Pons (tissue), 1 donor: ENCODE measurements at places on chromosomes 7 and 10.

DNA sequence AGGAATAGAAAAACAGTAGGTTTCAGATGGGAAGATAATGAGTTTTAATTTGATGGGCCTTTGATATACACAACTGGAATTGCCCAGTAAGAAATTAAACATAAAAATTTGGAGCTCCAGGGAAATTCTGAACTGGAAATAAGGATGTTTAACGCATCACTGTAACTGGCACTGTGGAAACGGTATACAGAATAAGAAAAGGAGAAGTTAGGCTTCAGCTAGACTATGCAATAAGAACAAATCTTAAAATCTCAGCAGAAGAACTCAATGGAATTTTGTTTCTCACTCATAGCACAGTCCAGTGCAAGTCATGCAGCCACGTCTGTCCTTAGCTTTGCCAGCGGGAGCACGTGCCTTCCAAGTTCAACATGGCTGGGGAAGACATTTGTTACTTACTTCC, 52.9 kb upstream of the FGL2 start:
- DNase-seq, result no peak

GRCh38 chr7:79227044-79227443, 226.4 kb downstream of the MAGI2 start:
- DNase-seq, result no peak

GRCh38 chr7:100489824-100490223, 6.1 kb downstream of the NYAP1 start:
- DNase-seq, result peak; percentile 99

DNA sequence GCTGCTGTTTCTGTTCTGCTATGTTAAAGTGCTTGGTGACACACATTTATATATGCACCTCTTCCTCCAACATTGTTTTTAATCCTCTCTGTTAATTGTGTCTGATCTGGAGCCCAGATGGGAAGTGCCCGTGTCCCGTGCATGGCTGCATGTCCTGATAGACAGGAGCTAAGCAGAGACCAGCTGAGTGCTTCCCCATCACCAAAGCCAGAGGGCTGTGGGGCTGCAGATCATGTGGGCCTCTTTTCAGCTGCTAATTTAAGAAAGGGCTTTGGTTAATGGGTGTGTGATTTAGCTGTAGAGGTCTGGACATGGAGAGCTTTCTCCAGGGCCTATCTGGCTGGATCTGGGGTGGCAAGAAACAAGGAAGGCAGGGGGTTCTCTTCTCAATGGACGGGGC, 96.5 kb upstream of the NPS start:
- DNase-seq, result no peak

- peak; percentile 44 for DNase-seq
These were observed 97.9 kb upstream of the KLF14 start for GRCh38 chr7:130831817-130832481.

DNA sequence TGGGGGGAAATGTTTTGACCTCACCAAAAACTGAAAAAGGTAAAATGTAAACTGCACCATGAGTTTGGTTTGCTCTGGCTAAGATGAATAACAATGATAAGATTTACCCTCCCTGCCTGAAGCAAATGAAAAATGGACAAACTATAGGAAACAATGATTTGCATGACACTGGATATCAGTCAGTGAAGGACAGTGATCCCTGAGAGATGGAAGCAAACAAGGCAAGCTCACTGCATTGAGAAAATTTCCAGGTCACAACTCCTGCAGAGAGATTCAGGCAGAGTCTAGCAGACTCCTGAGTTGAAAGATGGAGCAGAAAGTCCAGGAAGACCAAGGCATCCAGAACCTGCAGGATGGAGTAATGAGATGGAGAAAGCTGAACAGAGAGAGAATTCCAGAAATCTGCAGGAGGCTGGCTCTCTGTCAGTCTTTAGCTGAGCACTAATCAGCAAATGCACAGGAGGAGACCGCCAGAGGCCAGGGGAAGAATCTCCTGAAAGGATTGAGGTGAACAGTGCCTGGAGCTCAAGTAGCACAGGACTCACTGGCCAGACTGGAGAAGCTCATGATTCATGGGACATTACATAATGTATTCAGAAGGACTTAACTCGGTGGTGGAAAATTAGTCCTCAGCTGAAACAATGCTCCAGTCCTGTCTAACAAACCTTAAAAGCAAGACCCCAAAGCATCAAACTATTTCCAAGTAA, 51.2 kb upstream of the PALS2 start:
- DNase-seq, result no peak

- no peak for DNase-seq
These were observed 238.5 kb upstream of the AKR1E2 start for GRCh38 chr10:4587466-4587865.

- no peak for DNase-seq
These were observed 19.6 kb upstream of the SMNDC1 start for GRCh38 chr10:110324201-110324804.

GRCh38 chr7:132980402-132980801, 101.5 kb downstream of the CHCHD3 start:
- DNase-seq, result no peak

DNA sequence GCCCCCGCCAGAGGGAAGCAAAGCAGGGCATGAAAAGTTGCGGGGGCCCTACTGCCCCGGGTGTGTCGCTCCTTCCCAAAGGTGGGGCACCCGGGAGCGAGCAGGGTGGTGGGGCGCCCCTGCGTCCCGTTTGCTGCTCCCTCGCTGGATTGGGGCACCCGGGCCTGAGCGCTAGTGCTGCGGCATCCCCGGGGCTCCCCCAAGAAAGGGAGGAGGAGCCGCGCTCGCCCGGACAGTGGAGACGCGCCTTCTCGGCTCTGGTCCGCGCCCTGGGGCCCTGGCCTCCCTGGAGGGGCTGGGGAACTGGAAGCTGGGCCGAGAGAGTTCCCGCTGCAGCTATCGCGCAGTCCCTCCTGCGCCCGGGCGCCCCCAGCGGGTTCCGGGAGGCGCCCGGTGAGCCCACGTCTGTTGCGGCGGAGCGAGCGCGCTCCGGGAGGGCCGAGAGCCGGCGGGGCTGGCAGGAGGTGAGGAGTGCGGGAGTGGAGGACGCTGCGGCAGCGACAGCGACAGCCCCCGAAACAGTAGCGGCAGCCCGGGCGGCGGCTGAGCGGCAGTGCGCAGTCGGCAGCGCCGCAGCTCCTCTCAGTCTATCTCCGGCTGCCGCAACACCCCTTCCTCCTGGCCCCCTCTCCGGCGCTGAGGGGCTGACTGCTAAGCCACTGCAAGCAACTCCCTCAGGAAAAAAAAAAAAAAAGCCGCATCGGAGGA, 504 bp upstream of the BMPER start:
- no peak for DNase-seq

GRCh38 chr10:114711176-114711868, 53.2 kb upstream of the ABLIM1 start:
- DNase-seq, result no peak

- no peak for DNase-seq
These were observed 390.1 kb downstream of the GATA3 start for GRCh38 chr10:8444630-8445029.

- no peak for DNase-seq
These were observed 71.3 kb downstream of the KCND2 start for GRCh38 chr7:120344276-120344675.

DNA sequence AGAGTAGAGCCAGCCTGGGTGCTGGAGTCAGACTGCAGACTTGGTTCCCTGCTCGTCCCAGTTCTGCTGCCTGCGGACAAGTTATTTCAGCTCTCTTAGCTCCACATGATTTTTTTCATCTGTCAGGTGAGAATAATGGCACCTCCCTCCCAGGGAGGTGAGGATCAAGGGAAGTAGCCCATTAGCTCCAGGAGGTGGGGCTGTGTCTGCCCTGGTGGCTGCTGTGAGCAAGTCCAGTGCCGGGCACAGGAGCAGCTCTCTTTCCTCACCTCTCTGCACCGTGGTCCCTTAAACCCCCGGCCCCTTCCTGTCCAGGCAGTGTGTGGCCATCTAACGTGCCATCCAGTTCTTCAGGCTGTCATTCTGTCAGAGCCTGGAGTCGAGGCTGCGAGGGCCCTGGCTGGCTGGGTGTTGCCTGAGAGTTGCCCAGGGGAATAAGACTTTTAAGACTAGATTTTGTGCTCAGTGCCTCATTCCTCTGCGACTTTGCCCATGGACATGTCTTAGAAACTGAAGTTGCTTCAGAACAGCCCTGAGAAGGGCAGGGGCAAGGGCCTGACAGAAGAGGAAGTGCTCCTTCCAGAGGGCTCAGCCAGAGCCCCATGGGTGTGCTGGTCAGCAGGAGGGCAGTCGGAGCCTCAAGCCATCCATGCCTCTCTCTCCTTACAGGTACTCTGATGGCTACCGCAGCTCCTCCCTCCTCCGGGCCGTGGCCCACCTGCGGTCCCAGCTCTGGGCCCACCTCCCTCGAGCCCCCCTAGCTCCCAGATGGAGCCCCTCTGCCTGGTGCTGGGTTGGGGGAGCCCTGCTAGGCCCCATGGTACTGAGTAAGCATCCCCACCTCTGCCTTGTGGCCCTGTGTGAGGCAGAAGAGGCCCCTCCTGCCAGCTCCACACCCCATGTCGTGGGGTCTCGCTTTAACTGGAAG, 5.0 kb downstream of the ABCB8 start:
- DNase-seq, result no peak

DNA sequence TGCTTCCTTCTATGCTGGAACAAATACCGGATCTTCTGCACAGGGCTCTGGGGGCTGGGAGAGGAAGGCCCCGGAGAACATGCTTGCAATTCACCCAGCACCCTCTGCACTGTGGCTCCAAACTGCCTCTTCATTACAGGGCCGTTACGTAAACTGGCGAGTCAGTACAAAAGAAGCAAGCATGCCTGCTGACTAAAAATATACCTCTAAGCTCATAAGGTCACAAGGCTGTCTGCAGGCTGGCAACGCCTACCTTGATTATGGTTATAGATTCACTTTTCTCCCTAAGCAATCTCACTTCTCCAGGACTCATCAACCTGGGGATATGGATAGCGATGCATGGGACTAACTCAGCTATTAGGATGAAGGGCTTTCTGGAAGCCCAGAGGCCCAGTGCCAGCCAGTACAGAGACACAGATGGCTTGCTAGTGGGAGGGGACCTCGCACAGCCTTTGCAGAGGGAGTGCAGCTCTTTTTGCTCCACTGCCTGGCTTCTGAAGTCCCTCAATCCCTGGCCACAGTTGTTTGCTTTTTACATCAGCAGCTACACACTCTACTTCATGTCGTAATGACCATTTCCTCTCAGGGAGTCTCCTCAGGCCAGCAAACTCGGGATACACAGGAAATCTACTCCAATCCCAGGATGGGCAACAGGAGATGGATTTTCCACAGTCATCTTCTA, 96.1 kb downstream of the SH3PXD2A start:
- DNase-seq, result peak; percentile 84

DNA sequence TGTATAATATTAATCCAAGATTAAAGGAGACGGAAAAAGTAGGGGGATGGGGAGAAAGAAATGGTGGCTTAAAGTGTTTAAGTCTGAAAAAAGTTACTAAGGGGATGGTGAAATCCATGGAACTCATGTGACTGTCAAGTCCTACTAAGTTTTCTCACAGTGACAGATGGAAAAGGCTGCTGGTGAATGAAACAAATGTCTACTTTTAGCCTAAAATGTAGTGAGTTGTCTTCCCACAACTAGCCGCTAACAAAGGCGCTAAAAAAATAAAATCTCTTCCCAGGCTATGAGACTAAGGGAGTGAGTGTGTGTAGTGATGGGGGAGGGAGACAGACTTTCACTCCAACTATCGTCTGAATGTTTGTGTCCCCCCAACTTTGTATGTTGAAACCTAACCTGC, 12.6 kb downstream of the VIM start:
- DNase-seq, result no peak

DNA sequence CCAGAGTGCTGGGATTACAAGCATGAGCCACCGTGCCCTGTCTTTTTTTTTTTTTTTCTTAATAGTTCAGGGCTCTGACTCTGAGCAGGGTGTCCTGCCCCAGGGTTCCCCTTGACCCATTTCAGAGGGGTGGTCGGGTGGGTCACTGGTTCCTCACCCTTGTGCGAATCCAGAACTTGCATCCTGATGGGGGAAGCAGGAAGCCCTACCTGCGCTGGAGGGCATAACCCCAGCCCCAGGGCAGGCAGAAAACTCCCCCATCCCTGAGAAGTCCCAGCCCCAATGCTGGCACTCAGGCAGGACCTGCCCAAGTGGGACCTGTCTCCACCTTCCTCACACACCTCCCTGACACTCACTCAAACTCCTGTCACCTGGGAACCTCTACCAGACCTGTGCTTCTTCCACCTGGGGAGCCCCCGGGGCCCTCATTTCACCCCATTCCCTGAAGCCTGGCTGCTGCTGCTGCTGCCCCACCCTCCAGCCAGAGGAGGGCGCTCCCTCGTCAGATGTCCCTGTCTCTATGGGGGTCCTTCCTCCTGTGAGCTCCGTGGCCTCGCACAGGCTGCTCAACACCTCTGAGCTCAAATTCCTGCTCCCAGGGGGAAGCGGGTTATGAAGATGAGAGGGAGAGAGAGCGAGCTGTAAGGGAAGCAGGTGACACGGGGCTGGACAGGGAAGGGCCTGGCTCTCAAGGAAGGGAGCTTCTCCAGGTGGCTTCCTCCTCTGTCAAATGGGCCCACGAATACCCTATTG, 15.1 kb upstream of the ZNF273 start:
- DNase-seq, result no peak

- DNase-seq, result no peak
These were observed 21.3 kb downstream of the GOLGA7B start for GRCh38 chr10:97870990-97871389.

DNA sequence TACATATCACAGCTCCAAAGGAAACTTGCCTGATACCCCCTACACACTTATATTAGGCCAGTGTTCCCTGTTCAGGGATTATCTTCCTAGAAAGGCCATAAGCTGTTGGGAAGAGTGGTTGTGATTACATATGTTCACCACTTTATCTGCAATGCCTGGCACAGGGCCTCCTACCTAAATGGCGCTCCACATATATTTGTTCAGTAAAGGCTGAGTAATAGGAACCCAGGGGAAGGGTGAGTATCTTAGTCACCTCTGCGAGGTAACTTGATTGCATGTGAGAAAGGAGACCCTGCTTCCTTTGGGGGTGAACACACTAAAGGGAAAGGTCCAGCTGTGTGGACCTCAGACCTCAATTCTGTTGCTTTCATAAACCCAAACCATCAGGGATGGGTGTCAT, 896.0 kb downstream of the LRMDA start:
- DNase-seq, result no peak

- no peak for DNase-seq
These were observed 7.4 kb downstream of the MAD1L1 start for GRCh38 chr7:2225336-2225735.

GRCh38 chr7:134440067-134440466, 18.8 kb downstream of the AKR1B1 start:
- no peak for DNase-seq

GRCh38 chr7:155147624-155148023, 77.5 kb downstream of the HTR5A start:
- DNase-seq, result no peak

DNA sequence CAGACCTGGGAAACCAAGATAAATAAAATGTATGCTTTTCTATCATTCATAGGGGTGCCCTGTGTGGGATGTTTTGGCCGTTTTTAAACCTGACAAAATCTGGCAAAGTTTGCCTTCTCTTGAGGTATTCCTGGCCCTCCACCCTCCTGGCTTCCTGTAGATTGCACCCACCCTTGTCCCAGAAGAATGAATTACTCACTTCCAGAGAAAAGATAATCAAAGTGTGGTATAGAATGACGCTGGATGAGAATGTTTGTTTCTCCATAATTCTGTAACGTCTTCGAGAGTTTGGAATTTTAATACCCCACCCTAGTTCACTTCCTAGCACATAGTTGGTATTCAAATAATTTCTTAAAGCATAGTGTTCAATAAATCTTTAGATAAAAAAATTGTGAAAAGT, 519.7 kb upstream of the PFKP start:
- DNase-seq, result no peak
